ENCODE measurements at places on chromosomes 6 and 20.

GRCh38 chr6:130780122-130780521, 47.1 kb upstream of the SMLR1 start:
- DNase-seq: no peak

DNA sequence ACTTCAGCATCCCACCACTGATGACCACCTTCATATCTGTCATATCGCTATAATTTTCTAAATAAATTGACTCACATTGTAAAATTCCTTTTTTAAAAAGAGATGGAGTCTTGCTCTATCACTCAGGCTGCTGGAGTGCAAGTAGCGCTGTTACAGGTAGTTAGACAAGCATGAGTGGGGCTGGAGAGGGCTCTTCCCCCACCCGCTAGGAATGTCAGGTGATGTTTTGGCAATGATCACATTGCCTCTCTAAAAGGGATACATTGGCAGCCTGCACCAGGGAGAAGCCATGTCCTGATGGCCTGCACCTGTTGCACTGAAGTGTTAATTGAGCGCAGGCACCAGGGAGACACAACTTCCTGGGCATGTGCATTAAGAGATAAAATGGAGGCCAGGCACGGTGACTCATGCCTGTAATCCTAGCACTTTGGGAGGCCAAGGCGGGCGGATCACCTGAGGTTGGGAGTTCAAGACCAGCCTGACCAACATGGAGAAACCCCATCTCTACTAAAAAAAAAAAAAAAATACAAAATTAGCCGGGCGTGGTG, 16.9 kb upstream of the SLC22A16 start:
- no peak for DNase-seq

GRCh38 chr6:104623052-104623690, 236.5 kb downstream of the HACE1 start:
- DNase-seq: no peak

DNA sequence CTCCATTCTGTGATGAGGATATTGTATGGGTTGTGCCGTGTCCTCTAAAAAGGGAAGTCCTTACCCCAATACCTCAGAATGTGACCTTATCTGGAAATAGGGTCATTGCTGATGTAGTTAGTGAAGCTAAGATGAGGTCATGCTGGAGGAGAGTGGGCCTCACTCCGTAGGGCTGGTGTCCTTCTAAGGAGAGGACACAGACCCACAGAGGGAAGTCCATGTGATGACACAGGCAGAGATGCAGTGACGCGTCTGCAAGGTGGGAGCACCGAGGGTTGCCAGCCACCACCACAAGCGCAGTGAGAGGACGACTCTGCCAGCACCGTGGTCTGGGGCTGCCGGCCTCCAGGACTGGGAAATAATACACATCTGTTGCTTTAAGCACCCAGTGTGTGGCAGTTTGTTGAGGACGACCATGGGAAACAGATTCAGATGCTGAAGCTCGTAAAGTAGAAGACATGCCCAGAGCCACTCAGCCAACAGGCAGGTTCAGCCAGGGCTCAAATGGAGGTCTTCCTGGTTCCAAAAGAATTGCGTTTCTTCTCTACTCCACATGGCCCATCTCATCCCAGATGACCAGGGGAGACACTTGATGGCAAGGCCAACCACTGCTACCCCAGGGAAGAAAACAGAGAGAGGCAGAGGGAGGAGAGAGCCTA, 59.2 kb upstream of the DUSP22 start:
- DNase-seq: no peak

GRCh38 chr6:53035549-53036213, 29.5 kb upstream of the FBXO9 start:
- DNase-seq: no peak

DNA sequence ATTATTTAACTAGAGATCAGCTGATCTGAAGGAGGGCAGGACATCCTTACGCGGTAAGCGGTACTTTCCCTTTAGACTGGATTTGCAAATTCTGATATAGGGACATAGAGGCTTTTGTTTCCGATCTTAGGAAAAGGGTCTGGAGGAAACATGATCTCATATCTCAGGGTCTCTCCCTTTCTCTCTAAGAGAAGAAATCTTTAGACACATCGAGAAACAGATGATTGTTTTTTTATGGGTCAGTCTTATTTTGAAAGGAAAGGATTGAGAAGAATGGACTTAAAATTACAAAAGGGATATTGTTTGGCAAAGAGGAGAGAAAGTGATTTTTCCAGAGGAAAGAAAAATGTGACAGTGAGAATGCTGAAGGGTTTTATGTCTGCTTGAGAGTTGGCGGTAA, 83.9 kb upstream of the OGFRL1 start:
- no peak for DNase-seq

DNA sequence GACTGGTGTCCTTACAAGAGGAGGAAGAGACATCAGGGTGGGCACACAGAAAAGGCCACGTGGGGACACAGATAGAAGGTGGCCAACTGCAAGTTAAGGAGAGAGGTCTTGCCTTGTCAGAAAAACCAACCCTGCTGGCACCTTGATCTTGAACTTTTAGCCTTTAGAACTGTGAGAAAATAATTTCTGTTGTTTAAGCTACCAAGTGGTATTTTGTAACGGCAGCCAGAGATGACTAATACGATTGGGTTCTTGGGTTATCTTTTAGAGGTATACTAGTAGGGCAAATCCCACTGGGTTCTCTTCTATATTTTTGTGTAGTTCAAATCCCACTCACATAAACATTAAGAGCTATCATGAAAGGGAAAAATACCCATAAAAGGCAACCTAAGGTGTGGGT, 31.9 kb upstream of the ZBTB24 start:
- no peak for DNase-seq

- no peak for DNase-seq
Measured at GRCh38 chr6:122709922-122710512, 69.5 kb upstream of the FABP7 start.

DNA sequence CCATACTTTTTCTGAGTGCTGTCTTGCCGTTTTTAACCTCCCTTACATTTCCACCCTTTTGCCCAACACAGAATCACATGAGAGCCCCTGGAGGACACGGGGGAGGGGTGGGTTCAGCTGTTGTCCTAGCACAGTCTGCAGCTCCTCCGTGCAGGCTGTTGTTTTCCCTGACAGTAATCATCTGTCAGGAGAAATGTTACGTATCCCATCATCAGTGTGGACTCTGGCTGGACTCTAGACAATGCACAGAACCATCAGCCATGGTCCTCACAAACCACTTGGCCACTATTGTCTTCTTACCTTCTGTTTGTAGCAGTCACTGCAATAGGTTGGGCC, 92.1 kb downstream of the RIN2 start:
- peak; percentile 58 for DNase-seq

GRCh38 chr6:84623956-84624680, 140.3 kb downstream of the TBX18 start:
- no peak for DNase-seq

- DNase-seq: no peak
Measured at GRCh38 chr6:18444111-18444510, 57.0 kb downstream of the RNF144B start.

Measured in left hindlimb (tissue), 1 donor.